Activated CD4-positive, CD25-positive, alpha-beta regulatory T cell treated with anti-CD3 and anti-CD28 coated beads, Interleukin-2, amount 50 U/mL, for 72 hours (primary cell): ENCODE measurements at places on chromosomes 3 and 15.

DNA sequence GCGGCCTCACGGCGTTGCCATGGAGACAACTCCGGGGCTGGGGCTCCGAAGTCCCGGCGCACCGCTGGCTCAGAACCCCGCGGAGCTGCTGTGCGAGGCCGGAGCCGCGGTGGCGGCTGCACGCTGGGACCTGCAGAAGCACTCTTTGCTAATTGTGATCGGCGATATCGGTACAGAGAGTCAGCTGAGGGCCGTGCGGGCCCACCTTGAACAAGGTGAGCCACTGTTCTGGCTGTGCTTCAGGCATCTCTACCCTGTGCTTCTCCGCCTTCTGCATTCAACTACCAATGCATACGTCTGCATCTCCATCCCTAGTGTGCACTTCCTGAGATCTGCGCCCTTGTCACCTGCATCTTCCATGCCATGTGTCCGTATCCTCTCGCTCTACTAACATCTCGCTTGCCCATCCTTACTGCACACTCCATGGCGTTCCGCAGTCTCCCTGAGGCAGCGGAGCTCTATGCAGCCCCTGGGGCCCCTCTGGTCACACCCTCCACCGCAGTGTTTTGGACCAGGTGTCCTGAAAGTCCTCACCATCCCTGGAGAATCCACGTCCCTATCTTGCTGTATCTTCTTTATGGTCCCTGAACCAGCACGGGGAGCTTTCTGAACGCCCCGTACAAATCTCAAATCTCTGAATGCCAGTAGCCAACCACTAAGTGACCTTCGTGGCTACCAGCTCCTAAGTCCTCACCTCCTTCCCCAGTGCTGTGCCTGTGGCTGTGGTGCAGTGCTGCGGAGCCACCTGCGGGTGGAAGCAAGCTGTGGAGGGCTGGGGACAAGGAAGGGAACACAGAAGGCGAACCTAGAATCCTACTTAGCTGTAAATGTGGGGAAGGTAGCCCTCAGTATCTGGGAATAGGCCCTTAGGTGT is 6.2 kb upstream of the MAP1A start:
- no peak for DNase-seq

DNA sequence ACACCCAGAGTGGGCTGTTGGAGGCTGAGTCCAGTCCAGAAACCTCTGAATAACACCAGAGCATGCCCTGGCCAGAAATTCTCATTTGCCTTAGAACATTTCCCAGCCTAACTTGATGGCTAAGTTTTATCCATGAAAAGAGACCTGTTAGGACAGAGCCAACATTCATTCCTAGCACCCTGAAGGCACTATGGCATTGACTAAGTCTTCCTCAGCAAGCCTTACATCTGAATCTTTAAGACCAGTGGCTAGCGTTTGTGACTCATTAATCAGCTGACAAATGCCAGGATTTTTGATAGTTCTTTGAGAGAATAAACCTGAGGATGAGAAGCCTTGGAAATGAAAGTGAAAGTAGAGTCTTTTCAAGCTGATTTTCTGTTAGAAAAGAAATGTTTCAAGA is 1087.1 kb upstream of the ALCAM start:
- DNase-seq, result no peak

DNA sequence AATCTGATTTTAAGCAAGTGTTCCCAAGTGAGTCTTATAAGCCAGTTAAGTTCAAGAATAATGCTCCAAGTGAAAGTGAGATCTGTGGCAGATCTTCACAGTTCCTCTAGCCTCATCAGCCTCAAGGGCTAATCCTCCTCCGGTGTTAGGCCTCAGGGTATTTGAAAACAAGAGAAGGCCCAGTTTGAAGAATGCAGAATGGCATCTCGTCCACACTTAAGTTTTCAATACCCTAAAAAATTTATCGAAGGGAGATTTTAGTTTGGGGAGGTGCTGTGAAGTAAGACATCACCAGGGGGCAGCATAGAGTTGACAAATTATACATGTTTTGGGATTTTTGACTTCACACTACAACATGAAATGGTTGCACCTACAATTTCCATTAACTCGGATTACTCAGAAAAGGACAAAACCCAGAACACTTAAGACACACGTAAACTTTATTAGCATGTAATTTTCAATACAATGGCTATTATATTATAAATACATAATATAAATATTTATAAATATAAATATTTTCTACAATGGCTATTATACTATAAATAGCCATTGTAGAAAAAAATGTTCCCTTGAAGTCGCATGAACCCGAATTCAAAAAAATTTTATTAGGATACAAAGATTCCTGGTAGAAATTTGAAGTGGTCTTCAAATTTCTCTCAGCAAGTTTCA is 2.3 kb upstream of the TMEM266 start:
- peak; percentile 37 for DNase-seq

- DNase-seq, result no peak
Measured at GRCh38 chr3:110821586-110821985, 250.0 kb upstream of the NECTIN3 start.

DNA sequence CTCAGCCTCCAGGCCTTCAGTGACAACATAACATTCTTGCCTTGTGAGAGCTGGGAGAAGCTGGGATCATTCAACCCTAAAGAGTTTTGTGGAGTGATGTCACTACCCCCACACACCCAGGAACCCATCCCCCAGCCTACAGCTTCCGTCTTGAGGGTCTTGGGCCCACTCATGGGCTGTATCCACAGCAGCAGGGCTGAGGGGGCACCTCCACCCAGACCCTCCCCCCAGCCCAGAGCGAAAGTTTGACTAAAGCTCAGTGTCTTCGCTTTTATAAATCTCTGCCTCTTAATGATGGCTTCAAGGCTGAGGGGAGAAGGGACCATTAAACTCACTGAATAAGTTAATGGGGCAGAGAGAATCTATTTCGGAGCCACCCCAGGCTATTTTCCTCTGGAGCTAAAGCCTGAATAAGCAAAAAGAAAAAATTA is 23.8 kb downstream of the NTRK3 start:
- DNase-seq, result no peak

DNA sequence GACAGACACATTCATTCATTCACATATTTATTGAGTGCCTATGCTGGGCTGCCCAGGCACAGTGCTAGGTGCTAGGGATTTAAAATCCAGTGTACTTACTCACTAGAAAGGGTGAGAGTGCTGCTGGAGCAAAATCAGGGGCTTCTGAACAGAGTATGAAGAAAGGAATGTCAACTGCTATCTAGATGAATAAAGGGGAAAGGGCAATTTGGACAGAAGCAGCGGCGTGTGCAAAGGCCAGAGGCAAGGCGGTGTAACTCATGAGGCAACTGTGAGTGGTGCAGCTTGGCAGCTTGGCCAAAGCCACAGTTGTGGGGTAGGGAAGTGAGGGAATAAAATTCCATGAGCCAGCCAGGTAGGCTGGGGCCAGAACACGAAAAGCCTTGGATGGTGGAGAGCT is 76.7 kb downstream of the RAD18 start:
- DNase-seq, result no peak

GRCh38 chr15:83396101-83396500 is 51.0 kb upstream of the SH3GL3 start:
- no peak for DNase-seq

DNA sequence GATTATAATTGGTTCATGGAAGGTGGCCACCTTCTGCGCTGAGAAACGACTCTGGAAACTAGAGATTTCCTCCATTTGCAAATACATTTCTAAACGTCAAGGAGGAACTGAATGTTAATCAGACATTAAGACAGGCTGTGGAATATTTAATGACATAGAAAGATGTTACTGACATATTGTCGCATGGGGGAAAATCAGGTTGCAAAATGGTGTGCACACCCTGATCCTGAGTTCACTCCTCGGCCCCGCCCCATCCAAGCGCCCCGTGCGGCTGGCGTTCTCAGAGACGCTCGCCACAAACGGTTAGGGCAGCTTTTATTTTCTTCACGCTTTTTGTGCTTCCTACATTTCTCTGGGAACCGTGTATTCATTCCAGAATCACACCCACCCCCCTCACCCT is 10.7 kb downstream of the H1-8 start:
- no peak for DNase-seq

GRCh38 chr3:155169197-155169596 is 89.1 kb downstream of the MME start:
- DNase-seq, result no peak
